ENCODE measurements at places on chromosomes 6 and 20.

DNA sequence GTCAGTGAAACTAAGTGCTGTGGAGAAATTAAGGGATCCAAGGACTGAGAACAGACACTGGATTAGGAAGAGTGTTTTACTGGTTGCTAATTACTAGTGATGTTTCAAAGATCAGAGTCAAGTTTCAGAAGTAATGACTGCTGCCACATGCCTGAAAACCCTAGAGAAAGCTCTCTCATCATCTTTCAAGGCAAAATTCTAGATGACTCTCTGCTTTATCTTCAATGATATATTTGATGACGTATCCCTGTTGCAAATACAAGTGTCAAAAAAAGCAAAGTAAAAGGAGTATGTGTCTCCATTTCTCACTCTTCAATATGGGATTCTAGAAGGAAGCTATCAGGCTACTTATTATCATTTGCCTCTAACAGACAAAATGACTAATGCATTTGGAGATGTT is 38.0 kb downstream of the HMGCLL1 start:
- no peak for DNase-seq

DNA sequence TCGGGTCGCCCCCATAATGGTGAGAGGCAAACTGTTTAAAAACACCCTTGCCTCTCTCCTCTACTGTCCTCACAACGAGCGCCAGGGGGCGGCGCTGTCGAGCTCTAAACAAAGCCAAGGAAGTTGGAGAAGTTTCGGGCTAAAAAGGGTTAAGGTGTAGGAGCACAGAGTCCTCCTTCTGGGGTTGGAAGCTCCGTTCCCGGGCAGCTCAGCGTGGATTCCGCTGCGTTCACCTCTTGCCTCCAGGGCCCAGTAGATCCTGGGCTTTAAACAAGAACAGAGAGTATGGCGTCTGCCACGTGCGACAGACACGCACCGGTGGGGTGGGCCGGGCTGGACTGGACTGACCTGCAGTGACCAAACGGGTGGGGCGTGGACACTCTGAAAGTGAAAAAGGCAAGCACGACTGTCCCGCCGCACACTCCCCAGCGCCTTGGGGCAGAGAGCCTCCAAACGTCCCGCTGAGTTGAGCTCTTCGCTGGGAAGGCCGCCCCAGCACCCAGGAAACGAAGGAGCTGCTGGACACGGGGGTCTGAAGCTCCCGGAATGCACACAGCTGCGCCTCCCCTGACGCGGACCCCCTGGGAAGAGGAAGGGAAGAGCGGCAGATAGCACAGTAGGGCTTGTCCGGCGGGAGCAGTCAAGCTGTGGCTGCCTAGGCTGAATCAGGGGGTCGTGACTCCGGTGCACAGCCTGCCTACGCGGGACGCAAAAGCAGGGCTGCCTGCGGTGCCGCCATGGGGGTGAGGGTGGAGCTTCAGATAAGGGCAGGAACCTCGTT is 1.6 kb upstream of the THBD start:
- DNase-seq: peak; percentile 91

DNA sequence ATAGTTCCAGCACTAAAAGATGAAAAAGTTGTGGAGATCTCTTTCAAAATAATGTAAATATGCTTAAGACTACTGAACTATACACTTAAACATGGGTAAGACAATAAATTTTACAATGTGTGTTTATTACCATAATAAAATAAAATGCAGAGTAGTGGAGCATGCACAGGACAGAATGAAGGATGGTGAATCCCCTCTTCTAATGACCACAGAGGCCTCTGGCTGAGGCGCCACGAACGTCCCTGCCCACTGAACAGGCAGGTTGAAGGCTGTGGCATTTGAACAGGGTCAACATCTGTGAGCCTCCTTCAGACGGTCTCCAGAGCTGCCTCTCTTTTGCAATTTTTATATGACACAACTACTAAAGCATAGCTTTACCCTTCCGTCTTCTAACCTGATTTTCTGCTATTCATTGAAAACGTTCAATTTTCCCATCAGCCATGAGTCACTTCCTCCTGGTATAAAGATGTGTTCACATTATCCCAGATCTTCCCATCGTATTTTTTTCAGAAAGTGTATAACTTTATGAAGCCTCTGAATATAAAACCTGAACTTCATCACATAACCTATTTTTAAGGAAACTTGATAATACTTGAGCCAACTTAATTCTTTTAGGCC is 37.8 kb downstream of the ADGRF4 start:
- DNase-seq: no peak

GRCh38 chr6:141203902-141204575 is 928.7 kb upstream of the GJE1 start:
- DNase-seq: no peak

- DNase-seq: no peak
These were observed 85.0 kb downstream of the CDC40 start for GRCh38 chr6:110265273-110265672.

- DNase-seq: no peak
These were observed 38.1 kb downstream of the FAM50B start for GRCh38 chr6:3887150-3887700.

DNA sequence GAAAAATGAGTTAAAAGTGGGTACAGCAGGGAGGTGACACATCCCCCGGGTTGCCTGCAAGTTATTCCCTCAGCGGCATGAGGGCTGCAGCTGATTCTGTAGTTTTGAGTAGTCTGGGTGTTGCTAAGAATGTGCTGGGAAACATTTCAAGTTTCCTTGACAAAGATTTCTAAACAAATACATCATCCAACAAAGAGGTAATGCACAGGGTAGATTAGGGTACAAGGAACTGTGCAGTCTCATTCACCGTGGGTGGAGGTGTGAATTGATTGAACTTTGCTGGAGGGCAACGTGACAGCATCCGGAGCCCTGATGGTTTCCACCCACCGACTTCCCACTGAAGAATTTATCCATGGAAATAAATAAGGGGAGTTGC is 21.8 kb downstream of the CASS4 start:
- no peak for DNase-seq

GRCh38 chr6:26595669-26596269 is 984 bp upstream of the ABT1 start:
- DNase-seq: peak; percentile 91

- no peak for DNase-seq
These were observed 33.5 kb downstream of the CYB5R4 start for GRCh38 chr6:83893024-83893423.

- DNase-seq: peak; percentile 66
These were observed 43.7 kb upstream of the HFE start for GRCh38 chr6:26043384-26044139.

DNA sequence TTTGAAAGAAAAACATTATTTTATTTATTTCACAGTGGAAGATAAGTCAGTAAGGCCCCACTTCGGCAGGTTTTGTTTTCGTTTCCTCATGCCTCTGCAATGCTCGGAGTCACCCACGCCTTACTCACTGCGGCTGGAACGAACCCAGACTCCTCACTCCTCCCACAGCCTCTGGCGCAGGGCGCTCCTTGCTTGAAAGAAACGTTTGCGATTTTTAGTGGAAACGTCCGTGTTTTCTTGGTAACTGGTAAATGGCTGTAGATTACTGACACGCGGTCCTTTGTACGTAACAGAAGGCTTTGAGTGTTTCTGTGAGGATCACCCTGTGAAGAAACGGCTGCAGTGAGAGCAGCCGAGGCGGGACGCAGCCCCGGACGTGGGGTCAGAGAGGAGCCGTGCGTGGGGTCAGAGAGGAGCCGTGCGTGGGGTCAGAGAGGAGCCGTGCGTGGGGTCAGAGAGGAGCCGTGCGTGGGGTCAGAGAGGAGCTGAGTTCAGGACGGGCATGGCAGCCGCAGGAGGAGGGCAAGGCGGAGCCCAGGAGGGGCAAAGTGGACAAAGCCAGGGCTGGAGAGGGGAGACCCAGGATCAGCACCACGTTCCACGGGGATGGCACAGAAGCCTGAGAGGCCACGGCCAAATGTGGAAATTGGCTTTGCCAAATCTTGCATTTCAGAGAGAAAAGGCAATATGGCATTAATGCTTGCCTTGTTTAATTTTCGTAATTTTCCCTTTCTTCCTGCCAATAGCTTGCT is 198.6 kb upstream of the THBS2 start:
- DNase-seq: no peak

DNA sequence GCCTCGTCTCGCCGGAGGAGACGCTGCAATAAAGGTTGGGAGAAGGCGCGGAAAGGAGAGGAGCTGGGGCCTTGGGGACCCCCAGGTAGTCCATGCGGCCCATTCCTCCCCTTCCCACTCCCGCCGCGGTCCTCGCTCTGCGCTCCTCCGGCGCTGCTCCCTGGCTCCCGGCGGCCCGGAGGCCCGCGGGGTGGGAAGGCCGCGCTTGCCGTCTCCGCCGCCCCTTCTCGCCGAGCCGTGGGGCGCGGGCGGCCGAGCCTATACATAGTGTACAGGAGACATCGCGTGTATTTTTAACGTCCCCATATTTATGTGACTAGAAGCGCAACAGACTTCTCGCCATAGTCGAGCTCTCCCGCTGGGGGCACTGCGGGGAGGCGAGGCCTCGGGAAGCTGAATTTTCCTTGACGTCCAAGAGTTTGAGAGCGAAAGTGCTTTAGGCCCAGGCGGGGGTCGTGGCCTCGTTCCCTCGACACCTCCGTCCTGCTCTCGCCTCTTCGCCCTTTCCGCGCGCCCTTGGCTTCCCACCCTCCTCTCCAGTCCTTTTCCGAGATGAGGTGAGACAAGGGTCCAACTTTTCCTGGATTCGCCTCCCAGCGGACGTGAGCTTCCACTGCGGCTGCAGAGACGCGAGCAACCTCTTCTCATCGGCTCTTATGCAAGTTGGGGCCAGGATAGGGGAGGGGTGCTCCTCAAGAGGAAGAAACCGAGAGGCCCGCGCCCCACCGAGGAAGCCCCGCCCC is 29.0 kb downstream of the SLC12A5 start:
- DNase-seq: no peak

- peak; percentile 74 for DNase-seq
These were observed 38.2 kb downstream of the C6orf132 start for GRCh38 chr6:42104095-42104803.

DNA sequence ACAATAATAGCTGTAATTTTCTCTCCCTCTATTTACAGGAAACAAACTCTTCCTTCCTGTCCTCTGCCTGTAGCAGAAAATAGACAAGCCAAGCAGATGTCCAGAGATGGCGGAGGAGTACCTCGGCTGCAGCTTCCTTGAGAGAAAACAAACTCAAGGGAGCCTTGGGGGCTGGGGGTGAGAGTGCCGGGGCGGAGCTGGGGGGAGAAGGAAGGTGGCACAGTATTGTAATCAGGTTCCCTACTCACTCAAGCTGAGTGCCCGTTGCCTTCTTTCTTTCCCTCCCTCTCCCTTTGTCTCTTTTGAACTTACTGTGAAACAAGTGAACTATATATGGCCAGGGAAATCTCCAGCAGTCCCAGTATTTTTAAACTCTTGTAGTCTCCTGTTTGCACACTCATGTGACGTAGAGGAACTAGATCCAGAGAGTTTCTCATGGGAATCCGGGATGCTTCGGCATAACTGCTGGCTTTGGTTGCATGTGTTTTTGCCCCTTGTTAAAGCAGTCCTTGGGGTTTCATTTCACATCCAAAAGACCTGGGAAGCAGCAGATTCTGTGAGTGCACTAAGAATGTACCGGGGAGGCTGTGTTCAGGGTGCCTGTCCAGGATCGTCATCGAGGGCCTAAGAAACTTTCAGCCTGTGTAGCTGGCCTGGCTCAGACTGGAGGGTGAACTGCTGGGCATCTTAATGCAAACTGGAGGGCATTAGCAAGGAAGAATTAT is 44.6 kb upstream of the HDDC2 start:
- no peak for DNase-seq
